ENCODE measurements at places on chromosomes 11 and 22. TPM values are rescaled to one million over a fixed set of nuclear protein-coding genes. Genes with fewer than 3 reads are reported as not detected.
A peak's percentile ranks its signal among the peaks of the same experiment; 100 is the strongest.

GRCh38 chr11:102560555-102561011 is 30.0 kb upstream of the MMP7 start:
- DNase-seq, result no peak

DNA sequence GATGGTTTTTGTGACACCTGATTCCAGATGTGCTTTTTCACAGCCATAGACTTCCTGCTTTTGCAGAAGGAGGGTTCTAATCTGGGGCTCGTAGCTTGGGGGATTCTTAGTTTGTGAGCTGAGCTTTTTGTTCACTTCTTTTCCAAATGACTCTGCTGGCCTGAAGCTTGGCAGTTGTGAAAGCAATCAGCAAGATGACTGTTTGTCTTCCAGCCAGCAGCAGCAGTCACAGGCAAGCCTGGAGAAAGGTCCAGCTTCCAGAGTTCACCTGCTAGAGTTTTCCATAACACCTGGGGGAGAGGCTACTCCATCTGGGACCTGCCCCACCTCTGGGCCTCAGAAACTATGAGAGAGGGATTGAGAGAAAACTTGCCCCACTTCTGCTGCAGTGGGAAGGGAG is 4.1 kb downstream of the MARK2 start:
- DNase-seq, result no peak

DNA sequence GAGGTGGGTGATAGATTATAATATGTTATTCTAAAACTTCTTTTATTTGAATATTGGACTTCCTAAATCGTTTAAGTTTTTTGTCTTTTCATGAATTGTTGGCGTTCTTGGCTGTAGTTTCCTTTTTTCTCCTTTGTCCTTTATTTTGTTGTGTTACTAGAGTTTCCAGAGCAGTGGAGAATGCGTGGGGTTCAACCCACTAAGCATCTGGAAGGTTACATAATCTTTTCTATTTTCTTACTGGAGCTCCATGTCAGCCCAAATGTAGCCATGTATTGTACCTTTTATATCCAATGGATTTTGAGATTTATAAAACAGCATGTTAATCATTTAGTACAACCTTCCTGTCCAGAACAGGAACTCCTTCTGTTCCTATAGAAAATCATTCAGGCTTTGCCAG is 63.2 kb downstream of the PPP6R3 start:
- no peak for DNase-seq

DNA sequence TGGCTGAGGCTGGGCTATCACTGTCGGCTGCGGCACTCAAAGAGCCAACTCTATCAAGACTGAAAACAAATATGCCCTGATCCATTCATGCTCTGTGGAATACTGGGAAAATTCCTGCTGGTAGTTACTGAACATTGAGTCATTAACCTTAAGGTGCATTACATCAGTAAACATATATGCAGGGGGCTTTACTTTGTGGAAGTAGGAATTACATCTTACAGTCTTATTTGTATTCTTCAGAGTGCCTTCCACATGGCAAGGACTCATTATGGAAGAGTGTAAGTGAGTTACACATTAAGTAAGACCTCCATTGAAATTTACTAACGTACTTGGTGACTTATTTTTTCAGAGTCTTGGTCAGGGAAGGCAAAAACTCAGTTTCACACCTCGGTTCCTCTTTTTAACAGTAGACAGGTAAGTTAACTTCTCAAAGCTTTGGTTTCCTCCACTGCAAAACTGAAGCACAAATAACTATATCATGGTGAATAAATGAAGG is 4.5 kb downstream of the OR5B21 start:
- DNase-seq, result no peak

DNA sequence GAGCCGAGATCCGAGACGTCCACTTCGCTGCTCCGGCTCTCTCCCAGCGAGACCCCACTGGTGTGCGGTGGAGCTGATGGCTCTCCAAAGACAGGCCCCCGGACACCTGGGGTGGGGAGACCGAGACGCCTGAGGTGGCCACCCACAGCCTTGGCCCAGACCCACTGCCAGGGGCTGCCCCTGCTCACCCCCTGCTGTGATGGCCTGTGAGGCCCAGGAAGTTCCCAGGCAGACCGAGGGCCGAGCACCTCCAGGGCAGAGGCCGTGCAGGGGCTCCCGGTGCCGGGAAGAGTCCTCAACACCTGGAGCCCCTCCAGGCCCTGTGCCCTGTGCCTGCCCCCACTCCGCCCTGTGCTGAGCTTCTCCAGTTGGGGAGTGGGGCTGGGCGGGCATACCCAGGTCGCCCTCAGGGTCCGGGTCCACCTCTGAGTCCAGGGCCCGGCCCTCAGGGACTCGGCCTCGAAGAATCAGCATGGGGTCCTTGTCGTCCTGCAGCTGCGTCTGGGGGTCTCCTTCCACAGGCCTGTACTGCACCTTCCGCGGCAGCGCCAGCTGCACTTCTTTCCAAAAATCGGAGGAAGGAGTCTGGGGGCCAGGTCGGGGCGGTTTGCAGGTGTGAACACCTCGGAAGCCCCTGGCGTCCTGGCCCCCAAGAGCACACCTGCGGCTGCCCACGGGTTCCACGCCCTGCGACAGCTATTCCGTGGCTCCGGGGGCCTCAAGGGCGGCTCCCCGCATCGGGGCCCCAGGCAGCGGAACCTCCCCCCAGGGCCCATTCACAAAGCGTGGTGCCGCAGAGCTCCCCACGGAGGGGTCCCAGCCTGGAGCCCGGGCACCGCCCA is 8.6 kb downstream of the SIGIRR start:
- DNase-seq, result no peak

- no peak for DNase-seq
Measured at GRCh38 chr11:121223161-121223560, 69.4 kb upstream of the SC5D start.

GRCh38 chr22:44753189-44754042 is 1.0 kb downstream of the ARHGAP8 start:
- DNase-seq, result peak; percentile 67

- no peak for DNase-seq
Measured at GRCh38 chr11:46450846-46451477, 59.4 kb upstream of the CHRM4 start.

- DNase-seq, result no peak
Measured at GRCh38 chr11:44505581-44506054, 59.8 kb upstream of the CD82 start.

DNA sequence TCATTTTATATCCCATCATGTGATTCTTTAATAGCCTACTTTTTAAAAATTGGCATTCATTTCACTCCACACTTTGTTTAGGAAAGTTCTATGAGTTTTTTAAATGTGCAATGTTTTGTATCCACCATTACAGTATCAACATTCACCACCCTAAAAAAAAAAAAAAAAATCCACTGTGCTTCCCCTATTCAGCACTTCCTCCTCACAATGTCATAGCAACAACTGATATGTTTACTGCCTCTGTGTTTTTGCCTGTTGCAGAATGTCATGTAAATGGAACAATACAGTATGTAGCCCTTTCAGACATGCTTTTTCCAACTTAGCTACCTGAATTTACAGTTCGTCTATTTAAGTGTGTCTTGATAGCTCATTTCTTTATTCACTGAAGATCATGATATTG is 754.2 kb downstream of the FAM181B start:
- no peak for DNase-seq

GRCh38 chr11:27291954-27292636 is 70.9 kb downstream of the CCDC34 start:
- DNase-seq, result no peak

- no peak for DNase-seq
Measured at GRCh38 chr11:68480852-68481510, 20.4 kb downstream of the PPP6R3 start.

DNA sequence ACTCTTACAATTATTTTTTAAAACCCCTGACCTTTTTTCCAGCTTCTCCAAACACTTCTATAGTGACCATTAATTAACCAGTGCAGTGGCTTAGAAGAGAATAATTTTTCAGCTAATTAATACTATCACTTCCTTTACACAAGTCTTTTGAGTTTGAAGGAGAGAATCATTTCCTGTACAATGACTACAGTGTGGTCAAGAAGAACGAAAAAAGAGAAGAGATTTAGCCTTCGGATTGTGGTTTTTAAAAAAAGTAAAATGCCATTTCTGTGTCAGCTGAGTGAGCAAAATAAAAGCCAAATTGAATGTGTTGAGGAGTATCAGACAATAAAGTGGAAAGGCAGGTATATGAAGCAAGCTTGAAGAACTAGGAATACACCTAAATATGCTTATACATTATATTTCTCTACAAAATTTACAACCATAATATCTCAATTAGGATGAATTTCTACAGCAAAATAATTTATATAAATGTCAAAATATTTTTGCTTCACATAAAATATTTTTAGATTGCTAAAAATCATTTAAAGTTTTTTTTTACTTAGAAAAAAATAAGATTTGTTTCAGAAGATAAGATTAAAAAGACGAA is 1155.2 kb upstream of the CNTN5 start:
- DNase-seq, result no peak

DNA sequence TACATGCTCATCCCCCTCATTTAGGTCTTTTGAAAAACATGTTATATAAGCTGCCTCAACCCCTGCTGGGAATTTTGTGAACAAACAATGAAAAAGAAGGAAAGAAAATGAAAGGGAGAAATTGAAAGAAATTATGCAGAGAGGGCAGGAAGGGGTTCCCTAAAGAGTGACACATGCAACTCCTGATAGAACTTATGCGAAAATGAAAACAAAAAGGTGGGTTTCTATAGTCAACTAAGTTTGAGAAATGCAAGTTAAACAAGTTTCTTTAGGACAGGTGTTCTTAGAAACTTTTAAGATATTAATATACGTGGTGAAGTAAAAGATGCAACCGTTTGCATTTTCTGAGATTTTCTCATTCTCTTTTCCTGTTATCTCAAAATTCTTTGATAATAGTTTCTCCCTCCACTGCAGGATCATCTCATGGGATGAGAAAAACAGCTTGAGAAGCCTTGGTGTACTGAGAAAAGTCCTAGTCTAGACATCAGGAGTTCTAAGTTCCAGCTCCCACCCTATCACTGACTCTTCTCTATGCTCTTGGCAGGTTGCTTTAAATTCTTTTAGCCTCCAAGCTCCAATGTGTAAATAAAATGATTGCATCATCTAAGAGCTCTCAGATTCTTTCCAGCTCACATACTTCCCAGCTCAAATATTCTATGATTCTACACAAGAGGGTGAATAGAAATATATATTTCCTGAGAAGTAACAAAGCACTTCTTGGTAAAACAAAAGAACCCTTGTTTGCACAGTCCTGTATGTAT is 109.2 kb downstream of the FAM76B start:
- DNase-seq, result no peak

GRCh38 chr22:24421428-24421931 is 5.9 kb upstream of the ADORA2A start:
- no peak for DNase-seq

DNA sequence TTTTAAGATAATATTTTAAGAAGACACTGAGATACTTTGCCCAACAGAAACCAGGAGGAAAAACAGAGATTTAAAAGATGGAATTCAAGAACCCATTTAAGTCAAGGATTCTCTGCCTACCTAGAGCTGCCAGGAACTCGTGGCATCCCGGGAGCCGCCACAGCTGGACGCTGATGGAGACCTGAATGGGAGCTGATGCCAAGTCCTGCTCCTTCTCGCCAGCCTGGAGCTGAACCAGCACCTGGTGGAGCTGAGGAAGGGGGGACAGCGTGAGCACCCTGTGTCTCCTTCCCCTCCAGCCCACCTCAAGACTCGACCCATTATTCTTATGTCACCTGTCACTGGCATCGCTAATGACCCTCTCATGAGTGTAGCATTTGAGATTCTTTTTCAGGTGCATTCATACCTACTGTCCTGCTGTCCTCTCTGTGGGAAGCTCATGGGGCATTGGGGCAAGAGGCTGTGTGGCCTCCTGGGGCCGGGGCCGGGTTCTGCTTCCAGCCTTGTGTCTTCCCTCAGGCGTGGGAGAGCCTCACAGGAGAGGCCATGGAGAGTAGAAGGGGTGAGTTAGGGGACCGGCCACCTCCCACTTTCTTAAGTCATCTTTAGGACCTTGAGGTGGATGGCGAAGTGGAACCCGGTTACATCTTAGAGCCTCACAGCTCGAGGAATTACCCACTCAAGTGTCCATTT is 70.8 kb upstream of the PITPNB start:
- DNase-seq, result no peak

DNA sequence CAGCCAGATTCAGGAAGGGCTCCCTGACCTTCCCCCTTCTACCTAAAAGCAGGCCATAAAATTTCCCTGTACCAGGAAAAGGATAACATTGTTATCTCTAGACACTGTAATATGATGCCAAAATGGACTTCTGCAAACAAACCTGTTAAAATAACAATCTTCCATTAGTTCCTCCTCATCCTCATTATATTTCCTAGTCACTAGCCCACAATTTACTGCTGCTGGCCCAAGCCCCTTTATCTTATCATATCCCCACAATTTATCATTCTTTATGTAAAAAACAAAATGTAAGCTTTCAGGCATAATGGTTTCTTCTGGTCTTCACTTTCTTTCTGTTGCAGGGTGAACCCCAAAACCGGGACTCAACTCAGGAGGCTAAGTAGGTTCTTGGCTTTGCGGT is 1132.1 kb upstream of the CNTN5 start:
- no peak for DNase-seq

DNA sequence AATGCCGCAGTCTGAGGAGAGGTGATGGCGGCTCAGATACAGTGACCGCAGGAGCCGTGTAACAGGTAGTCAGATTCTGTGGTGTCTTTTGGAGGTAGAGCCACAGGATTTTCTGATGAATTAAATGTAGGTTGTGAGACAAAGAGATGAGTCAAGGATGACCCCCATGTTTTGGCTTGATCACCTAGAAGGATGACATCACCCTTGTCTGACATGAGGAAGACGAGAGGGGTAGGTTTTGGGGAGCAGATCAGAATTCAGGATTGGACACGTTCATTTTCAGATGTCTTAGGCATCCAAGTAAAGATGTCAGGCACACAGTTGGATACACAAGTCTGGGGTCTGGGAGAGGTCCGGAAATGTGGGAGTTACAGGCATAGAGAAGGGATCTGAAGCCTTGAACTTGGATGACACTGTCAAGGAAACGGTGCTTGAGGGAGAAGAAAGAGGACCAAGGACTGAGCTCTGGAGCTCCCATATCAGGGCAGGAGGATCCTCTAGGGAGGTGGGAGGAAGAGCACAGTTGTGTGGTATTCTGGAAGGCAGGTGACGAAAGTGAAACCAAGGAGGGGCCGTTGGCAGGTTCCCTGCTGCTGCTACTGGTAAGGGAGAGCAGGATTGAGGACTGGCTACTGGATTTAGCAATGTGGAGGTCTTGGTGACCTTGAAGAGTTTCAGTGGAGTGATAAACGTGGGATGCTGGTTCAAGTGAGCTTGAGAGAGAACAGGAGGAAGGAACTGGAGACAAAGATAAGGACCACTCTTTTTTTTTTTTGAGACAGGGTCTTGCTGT is 12.6 kb upstream of the GDPD5 start:
- DNase-seq, result no peak

GRCh38 chr11:44870615-44871176 is 80.0 kb downstream of the TP53I11 start:
- DNase-seq, result no peak

GRCh38 chr22:46551996-46552395 is 14.6 kb upstream of the CELSR1 start:
- DNase-seq, result no peak

- DNase-seq, result no peak
Measured at GRCh38 chr11:134564472-134565200, 152.6 kb upstream of the B3GAT1 start.

PRR33 gene
- total RNA-seq, result not detected

RTN4R gene
- 7.0 TPM for total RNA-seq

HEPN1 gene
- not detected for total RNA-seq

DBX1 gene
- not detected for total RNA-seq

TREH gene
- total RNA-seq, result not detected

PPFIBP2 gene
- 13.6 TPM for total RNA-seq
